CD4-positive, alpha-beta T cell treated with Interleukin-10 for 1 hour (primary cell): ENCODE measurements at places on chromosomes 3 and 15.

GRCh38 chr15:88076328-88076727 is 180.2 kb downstream of the NTRK3 start:
- DNase-seq = no peak

DNA sequence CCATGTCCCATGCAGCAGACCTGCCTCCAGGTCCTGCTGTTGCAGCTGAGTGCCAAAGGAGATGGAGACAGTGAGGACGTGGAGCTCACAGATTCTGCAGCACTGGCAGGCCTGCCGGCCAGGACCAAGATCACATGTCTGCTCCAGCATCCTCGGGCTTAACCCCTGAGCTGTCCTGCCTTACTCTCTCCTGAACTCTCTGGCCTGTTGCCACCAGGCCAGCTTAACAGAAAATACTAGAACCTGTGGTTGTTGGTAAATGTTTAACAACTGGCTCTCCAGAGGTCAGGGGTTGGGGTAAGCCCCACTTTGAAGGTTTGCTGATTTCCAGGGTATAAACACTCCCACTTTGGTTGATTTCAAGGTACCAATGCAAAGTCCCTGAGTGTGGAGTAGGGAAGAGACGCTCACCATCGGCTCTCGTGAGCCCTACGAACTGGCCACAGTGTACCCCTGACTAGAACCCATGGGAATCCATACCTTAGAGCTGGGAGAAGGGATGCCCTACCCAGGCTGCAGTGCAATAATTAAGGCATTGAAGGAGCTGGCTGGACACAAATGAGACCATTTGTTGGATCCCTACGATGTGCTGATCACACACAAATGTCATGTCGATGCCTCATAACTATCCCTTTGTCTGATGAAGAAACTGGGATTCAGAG is 147.9 kb downstream of the OR4M2 start:
- no peak for DNase-seq

DNA sequence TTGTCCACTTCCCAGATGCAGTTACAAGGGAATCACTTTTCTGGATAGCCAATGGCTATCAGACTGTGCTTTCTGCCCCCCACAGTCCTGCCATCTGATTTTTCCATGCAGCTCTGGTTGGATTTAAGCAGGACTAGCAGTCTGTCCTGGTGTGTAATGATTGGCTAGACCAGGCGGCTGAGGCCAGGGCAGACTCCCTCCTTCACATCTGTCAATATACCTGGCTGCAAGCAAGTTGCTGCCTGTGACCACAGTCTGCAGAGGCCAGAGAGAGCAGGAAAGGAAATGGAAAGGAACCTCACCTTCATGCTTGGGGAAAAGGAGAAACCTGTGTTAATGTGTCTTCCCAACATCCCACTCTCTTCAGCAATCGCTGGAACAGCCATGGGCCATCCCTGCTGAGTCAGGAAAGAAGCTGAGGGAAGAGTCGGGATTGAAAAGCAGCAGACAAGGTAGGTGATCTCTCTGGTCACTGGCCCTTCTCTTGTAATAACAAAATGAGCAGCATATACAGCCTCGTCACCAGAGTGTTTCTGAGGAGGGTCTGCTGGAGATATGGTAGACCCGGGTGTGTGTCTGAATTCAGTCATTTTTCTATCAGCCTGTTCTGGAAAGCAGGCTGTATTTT is 126.7 kb upstream of the PHLDB2 start:
- DNase-seq = no peak

GRCh38 chr3:40181182-40181581 is 128.3 kb upstream of the EIF1B start:
- DNase-seq = no peak

GRCh38 chr3:149277331-149277813 is 55.7 kb upstream of the CP start:
- peak; percentile 53 for DNase-seq

DNA sequence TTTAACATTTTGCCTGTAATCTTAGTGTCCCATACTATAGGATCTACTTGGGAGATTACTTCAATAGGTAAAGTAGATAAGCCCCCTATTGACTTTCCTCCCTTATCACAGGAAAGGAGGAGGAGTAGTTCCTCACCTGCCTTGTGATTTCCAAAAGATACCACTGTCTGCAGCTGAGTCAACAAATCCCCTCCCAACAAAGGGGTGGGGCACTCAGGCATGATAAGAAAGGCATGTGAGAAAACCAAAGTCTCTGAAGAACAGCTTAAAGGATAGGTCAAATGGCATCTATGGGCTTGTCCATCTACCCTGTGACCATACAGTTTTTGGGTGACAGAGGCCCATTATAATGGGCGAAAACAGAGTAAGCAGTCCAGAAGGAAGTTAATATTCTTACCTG is 71.3 kb upstream of the WNT7A start:
- DNase-seq = no peak

DNA sequence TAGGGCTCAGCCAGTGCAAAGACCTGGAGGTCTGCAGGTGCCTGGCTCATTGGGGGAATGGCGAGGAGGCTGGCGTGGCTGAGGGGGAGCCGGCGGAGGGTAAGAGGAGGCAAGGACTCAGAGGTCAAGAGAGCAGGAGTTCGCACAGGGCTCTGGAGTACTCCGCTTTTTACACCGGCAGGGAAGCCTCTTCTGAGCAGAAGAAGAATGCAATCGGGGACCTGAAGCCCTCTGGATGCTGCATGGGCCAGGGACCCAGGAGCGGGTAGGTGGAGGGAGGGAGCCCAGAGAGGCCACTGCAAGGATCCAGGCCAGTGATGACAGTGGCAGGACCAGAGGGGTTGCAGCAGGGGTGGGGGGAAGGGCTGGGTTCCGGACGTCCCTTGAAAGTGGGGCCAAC is 70.4 kb upstream of the TAMM41 start:
- no peak for DNase-seq

DNA sequence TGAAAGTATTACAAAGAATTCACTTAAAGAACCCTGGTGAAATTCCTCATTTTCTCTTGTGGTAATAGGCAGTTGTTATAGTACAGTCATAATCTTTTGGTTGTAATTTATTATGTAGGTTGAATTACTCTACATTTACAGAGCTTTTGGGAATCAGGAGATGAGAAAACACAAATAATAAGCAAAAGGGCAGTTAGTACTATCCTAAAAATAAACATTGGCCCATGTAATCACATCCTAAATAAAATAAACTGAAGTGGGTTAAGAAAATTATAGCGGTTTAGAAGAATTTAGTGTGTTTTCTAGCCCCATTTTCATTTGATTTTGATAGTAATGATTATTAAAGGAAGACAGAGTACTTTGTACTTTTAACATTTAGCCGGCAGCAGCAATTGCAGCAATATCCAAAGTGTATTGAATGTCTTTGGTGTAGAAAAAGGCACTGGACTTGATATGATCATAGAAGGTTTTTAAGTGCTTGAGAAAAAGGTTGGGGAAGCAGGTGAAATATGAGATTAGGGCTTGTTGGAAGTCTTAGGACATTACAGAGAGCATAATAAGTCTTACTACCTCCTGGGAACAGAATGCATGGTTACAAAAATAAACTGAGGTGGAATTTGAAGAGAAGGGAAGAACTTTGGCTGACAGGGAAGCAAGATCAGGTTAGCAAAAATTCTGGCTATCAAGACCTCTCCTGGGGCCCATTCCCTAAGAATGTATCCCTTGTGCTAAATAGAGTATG is 79.9 kb downstream of the MBNL1 start:
- DNase-seq = no peak

- peak; percentile 2 for DNase-seq
Measured at GRCh38 chr15:100438570-100438969, 90.2 kb downstream of the CERS3 start.

GRCh38 chr3:28300345-28300962 is 48.1 kb upstream of the ZCWPW2 start:
- DNase-seq = no peak

DNA sequence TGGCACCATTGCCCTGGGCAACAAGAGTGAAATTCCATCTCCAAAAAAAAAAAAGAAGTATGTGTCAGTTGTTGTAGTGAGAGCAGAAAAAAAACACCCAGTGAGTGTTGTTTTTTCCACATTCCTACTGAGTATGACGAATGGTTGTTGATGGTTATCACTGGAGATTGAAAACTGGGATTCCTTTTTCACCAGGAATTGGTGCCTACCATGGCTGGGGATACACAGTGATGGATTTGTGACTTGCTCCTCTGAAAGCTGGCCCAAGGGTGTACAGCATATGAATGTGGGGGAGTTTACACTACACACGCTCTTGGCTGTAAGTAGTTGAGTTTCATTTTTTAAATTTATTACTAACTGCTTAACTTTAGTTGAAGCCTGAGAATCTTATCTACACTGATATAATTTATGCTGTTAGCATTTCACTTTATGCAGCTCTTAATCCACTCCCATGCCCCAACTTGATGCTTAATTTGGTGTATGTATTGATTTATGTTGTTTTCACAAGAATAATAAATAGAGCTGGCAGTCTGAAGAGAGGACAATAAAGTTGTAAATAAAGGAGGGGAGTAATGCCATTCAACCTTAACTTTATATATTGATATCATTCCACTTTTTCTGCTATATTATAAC is 56.0 kb upstream of the MME start:
- DNase-seq = no peak

GRCh38 chr3:33061782-33062181 is 35.2 kb downstream of the GLB1 start:
- DNase-seq = peak; percentile 50

GRCh38 chr15:50189633-50190032 is 7.6 kb downstream of the SLC27A2 start:
- no peak for DNase-seq

- DNase-seq = no peak
Measured at GRCh38 chr3:58296843-58297242, 9.2 kb upstream of the RPP14 start.

GRCh38 chr15:29528276-29528675 is 258.7 kb upstream of the NSMCE3 start:
- no peak for DNase-seq

GRCh38 chr3:42705962-42706585 is 3.5 kb upstream of the HHATL start:
- DNase-seq = no peak

GRCh38 chr15:33098094-33099058 is 96.1 kb downstream of the FMN1 start:
- no peak for DNase-seq

DNA sequence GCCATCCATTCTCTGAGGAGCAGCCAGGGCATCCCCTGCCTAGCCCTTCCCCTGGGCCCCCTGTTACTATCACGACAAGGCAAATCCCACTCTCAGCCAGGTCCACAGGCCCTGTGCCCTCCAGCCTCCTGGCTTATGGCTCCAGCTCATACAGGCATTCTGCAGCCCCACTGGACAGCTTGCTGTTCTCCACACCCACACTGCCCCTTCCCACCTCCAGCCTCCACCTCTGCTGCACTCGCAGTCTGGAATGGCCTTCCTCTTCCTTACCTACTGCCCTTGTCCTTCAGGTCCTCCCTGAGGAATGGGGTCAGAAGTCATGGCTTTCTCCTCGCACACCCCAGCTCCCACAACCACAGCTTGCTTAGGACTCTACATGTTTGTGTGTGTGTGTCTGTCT is 40.4 kb downstream of the CCDC33 start:
- no peak for DNase-seq

- no peak for DNase-seq
Measured at GRCh38 chr15:38208779-38209178, 43.9 kb upstream of the SPRED1 start.

GRCh38 chr3:16390581-16390980 is 122.9 kb downstream of the RFTN1 start:
- DNase-seq = no peak

DNA sequence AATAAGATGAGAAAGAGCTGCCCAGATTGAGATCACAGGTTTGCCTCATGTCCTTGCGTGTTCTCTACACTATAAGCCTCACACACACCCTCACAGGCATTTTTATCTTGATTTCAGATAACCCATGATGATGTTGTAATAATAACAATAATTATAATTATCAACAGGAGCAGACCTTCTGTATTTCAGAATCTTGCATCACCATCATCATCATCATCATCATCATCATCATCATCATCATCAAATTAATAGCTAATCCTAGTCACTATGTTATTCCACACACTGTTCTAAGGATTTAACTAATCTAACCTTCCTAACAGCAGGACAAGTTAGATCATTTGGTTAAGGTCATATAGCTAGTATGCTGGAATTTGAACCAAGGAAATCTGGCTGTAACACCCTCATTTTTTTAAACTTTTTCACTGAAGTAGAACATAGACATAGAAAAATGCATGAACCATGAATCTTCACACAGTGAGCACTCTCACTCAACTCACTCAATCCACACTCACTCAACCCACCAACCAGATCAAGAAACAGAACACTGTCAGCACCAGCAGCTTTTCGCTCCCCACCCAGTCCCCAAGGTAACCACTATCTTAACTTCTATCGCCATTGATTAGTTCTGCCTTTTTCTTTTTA is 1.8 kb upstream of the SH2D7 start:
- DNase-seq = no peak
